ENCODE measurements at places on chromosomes 5 and 9.

DNA sequence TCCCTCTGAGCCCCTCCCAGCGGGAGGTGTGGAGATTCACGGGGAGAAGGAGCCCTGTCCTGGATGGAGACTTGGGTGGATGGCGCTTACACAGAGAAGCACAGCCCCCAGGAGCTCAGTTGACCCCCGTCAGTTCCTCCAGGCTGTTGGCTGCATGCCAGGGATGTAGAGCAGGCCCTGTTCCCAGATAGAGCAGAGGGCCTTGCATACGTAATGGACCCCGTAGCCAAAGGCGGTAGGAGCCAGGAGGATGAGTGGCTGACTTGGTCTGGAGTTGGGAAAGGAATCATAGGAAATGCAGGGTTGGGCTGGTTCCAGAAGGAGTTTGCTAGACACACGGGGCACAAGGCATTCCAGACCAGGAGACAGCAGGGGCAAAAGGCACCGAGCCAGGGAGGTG lies 2.5 kb downstream of the PMPCA start:
- DNase-seq, result no peak

DNA sequence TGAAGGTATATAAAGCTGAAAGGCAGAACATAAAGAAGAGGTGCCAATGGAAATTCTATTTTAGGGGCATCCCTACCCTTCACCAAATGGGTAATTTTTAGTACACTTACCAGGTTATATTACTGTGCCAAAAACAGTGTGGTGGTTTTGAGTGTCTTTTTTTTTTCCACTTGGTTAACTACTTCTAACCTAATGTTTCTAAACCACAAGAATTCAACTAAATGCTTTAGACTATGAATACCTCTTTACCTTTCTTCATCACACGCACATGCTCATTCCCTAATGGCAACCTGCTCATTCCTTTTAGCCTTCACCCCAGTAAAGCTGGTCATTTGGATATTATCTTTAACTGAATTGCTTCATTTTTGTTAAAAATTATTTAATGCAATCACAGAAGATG lies 215.6 kb downstream of the PIK3R1 start:
- no peak for DNase-seq

DNA sequence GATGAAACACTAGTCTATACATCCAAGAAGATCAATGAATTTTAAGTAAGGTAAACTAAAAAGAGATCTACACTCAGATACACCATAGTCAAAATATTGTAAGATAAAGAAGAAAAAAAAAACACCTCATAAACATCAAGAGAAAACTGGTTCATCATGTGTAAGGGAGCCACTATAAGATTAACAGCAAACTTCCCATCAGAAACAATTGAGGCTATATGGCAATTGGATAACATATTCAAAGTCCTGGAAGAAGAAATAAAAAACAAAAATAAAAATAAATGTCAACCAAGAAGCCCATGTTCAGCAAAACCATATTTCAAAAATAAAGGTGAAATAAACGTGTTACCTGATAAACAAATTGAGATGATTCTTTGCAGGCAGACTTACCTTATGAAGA lies 3.6 kb downstream of the OR13C8 start:
- no peak for DNase-seq

- DNase-seq, result peak; percentile 81
These were observed 665 bp downstream of the TCF7 start for GRCh38 chr5:134114886-134115805.

GRCh38 chr9:131590449-131590848 lies 45.1 kb downstream of the PRRT1B start:
- no peak for DNase-seq
